Progenitor cell of endocrine pancreas (in vitro differentiated cells): ENCODE measurements at places on chromosomes 16 and 17.
A peak's percentile ranks its signal among the peaks of the same experiment; 100 is the strongest.

GRCh38 chr16:83019963-83020362 is 393.2 kb downstream of the CDH13 start:
- DNase-seq: no peak

DNA sequence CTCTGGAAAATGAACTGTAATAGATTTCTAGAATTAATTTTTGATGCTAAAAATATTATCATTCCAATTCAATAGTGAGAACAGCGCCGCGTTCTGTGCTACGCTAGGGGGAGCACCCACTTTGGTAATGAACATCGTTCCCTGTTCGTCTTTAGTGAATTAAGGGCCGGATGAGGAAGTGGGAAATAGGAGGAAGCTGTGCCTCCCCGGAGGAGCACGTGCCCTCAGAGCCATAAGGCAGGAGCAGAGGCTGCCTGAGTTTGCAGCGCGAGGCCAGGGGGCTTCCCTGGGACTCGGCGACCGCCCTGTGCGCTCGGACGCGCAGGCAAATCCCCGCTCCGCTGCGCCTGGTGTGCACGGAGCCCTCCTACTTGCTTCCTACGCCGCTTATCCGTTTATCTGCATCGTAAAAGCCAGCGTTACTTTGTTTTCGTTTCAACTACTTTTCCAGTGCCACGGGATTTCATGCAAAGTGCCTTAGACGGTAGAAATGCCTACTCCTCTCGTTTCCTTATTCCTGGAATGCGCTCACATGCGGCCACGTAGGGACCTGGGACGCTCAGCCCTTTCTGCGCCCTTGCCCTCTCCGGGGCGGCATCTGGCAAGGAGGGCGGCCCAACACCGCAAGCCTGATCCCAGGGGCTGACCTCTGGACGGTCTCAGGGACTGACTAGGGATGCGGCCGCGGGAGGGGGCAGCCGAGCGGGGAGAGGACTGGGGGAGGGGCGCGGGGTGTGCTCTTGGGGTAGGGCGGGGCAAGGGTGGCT is 76.4 kb downstream of the KCNJ12 start:
- no peak for DNase-seq

- peak; percentile 81 for DNase-seq
Measured at GRCh38 chr17:50482516-50482915, 3.9 kb downstream of the RSAD1 start.

DNA sequence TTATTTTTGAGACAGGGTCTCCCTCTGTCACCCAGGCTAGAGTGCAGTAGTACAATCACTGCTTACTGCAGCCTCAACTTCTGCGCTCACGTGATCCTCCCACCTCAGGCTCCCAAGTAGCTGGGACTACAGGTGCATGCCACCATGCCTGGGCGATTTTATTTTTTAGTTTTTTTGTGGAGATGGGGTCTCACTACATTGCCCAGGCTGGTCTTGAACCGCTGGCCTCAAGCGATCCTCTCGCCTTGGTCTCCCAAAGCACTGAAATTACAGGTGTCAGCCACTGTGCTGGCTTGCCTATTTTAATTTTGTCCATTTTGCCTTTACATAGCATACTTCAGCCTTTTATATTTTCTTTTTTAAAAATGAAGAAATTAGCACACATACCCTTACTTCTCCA is 51.2 kb downstream of the TTC19 start:
- no peak for DNase-seq

- DNase-seq: no peak
Measured at GRCh38 chr16:87190288-87191230, 126.6 kb downstream of the C16orf95 start.

DNA sequence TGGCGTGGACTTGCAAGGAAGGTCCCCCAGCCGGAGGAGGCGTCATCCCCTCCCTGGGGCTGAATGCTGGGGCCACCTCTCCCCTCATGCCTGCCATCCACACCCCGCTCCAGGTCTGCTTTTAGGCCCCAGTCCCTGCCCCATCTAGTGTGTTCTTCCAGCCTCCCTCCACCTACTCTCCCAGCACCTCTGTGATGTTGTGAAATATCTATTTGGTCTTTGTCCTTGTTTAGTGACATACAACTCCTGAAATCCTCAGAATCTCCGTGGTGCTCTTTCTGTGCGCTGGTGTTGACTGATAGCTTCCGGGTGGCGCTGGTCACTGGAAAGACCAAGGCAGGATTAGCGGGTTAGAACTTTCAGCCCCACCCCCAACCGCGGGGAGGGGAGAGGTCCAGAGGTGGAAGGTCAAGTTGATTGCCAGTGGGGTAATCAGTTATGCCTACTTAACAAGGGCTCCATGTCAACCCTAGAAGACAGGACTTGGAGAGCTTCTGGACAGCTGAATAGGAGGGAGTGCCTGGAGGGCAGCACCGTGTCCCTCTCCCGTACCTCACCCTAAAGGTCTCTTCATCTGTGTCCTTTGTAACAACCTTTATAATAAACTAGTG is 10.1 kb downstream of the TBC1D24 start:
- DNase-seq: no peak

GRCh38 chr17:49547566-49547965 is 28.1 kb upstream of the NXPH3 start:
- no peak for DNase-seq

DNA sequence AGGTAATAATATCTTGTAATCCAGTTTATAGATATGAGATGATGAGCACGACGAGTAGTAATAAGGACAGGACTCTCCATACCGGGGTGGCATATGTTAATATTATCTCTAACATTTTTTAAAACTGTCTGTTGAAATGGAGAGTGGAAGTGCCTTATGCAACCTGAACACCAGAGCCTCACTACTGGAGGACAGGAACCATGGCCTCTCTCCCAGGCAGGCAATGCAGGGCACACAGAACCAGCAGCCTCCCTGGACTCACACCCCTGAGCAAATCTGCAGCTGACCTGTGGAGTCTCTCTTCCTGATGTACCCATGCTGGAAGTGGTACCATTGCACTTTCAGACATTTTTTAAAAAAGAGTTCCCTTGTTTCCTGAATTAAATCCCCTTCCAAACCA is 55.2 kb upstream of the ERN1 start:
- DNase-seq: no peak

DNA sequence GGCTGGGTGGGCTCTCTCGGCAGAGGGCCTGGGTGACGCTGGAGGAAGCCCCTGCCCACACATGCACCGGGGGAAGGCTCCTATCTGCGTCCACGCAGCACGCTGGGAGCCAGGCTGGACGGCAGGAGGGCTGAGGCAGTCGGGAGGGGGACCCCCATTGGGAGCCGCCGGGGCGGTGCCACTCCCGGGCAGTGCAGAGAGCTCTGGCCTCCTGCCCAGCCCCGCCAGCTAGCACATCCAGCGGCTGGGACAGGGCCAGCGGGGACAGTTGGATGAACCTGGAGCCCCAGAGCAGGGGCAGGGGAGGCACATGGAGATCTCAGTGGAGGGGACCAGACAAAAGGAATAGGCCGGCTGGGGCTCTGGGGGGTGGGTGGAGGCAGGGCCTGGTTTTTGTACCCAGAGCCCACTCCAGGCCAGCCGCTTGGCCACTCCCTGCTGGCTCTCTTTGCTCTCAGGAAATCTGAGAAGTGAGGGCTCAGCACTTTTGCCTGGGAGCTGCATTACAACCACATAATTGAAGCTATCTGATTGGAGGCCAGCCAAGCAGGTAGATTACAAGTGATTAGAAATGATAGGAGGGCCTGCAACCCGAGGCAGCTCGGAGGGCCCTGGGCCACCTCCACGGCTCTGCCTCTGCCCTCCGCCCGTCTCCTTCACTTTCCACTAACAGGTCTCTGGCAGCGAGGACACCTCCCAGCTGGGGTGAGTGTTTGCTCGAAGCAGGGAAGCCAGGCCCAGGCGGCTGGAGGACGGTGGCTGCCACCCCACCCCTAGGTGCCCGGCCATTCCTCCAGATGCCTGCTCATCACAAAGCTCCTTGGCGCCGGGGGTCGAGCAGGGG is 40.1 kb downstream of the ENGASE start:
- no peak for DNase-seq

DNA sequence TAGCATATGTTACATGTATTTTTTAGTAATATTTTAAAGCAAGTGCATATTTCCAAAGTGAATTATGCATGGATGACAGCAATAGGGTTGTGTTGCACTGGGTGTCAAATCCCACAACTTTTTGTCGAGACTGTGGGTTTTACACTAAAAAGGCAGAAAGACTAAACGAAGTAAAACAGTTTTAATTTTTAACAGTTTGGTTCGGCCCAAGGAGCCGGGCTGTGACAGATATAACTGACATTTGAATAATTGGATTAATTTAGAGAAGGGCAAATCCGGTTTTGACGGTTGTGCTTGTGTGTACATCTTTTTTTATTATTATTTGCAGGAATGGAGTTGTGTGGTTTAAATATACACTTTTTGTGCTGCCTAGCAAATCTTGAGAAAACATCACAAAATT is 263.6 kb downstream of the FTO start:
- no peak for DNase-seq

DNA sequence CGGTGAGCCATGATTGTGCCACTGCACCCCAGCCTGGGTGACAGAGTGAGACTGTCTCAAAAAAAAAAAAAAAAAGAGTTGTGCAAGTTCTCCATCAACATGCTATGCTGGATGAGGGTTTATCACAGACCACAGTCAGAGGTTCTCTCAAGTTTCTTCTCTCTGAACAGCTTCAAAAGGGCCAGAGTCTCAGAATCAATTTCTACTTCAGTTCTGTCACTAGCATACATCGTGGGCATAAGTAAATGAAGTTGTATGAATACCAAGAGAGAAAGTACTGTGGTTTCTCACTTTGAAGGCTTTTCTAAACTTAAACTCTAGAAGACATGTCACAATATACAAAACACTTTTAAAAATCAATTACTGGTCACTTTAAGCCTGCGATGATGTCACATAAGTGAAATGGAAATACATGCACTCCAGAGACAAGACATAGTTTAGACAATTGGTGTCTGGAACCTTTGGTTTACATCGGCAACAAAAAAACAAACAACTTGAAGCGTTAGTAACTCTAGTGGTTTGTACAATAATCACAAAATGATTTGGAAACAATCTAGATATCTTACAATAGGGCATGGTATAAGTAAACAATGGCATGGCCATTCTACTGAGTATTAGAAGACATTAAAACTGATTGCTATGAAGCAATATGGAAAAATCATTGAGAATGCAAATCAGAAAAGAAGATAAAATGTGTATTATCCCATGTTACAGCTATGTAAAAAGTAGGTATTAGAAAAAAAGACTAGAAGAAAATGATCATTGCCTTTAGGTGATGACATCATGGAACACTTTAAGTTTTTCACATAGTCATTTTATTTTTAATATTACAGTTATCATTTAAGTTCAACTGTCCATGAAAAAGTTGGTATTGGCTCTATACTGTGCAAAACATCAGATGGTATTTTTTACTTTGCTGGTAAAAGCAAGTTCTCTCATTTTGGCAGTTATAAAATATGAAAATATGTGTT is 232.3 kb downstream of the ZFHX3 start:
- no peak for DNase-seq

GRCh38 chr16:64250866-64251265 is 871.0 kb downstream of the CDH11 start:
- DNase-seq: no peak

DNA sequence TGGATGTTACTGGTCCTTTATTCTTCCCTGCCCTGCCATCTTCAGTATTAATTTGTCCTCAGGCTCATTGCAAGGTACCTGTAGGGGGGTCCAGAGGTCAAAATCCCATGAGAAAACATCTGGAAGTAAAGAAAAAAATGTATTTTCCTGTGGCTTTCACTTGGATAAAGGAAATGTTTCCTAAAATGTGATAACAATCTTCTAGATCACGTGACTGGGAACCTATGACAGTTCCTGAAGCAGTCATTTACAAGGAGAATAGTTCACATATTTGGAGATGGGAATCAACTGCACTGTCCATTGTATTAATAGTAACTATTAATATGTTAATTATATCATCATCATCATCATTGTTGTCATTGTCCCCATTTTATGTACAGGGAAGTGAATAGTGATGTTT is 915.1 kb upstream of the EEF2KMT start:
- no peak for DNase-seq

DNA sequence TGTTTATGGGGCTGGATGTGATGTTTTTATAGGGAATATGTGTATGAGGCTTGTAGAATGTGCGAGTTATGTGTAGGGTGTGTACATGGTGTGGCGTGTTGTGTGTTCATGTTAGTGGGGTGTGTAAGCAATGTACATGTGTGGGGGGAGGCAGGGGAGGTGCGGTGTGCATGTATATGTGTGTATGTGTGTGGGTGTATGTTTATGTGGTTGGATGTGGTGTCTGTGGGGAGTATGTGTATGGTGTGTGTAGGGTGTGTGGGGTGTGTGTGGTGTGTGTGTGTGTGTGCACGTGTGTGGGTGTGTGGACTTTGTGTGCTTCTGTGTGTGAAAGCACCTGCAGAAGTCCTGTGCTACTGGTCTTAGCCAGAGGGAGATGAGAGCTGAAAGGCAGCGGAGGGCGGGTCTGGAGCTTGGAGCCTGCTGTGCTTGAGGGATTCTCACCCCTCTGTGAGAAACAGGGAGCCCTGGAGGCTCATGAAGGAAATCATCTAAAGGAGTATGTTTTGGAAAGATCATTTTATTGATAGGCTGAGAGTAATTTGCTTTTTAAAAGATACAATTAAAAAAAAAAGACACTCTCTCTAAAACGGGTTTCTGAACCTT is 222.7 kb downstream of the HS3ST4 start:
- no peak for DNase-seq

- no peak for DNase-seq
Measured at GRCh38 chr17:45228763-45229539, 7.3 kb downstream of the FMNL1 start.

DNA sequence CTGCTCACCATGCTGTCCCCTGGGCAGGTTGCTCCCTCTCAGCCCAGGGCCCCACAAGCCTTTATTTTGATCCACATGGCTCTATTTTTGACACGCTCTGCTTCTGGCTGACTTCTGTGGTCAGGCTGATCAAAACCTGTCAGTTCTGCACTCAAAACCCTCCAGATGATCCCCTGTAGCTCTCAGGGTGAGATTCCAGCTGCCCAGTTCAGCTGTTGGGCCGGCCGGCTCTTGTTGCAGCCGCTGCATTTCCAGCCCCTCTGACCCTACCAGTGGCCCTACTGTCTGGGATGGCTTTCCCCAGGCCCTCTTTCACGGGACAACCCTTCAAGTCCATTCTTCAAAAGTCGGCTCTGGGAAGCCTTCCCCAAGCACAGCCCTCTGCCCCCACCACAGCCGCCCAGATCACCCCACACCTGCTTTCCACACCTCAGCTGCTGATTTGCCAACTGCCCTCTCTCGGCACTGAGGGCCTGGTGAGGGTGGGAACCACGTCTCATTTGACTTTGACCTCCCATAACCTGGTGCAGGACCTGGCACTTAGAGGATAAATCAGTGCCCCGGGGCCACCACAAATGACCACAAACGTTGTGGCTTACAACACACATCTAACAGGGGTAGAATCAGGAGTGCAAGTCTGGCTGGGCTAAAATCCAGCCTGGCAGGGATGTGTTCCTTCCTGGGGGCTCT is 16.3 kb upstream of the CACNG4 start:
- DNase-seq: no peak

- no peak for DNase-seq
Measured at GRCh38 chr17:2364763-2365116, 27.4 kb downstream of the SGSM2 start.

- no peak for DNase-seq
Measured at GRCh38 chr17:21218101-21218500, 4.1 kb upstream of the TMEM11 start.

GRCh38 chr16:65229191-65229662 is 107.4 kb upstream of the CDH11 start:
- DNase-seq: no peak

- no peak for DNase-seq
Measured at GRCh38 chr17:62681061-62681938, 53.8 kb downstream of the MRC2 start.

GRCh38 chr16:19436540-19436939 is 18.9 kb downstream of the TMC5 start:
- DNase-seq: no peak

GRCh38 chr17:8859027-8859803 is 8.3 kb downstream of the PIK3R6 start:
- DNase-seq: no peak
